ENCODE measurements at places on chromosomes 12 and 14.

DNA sequence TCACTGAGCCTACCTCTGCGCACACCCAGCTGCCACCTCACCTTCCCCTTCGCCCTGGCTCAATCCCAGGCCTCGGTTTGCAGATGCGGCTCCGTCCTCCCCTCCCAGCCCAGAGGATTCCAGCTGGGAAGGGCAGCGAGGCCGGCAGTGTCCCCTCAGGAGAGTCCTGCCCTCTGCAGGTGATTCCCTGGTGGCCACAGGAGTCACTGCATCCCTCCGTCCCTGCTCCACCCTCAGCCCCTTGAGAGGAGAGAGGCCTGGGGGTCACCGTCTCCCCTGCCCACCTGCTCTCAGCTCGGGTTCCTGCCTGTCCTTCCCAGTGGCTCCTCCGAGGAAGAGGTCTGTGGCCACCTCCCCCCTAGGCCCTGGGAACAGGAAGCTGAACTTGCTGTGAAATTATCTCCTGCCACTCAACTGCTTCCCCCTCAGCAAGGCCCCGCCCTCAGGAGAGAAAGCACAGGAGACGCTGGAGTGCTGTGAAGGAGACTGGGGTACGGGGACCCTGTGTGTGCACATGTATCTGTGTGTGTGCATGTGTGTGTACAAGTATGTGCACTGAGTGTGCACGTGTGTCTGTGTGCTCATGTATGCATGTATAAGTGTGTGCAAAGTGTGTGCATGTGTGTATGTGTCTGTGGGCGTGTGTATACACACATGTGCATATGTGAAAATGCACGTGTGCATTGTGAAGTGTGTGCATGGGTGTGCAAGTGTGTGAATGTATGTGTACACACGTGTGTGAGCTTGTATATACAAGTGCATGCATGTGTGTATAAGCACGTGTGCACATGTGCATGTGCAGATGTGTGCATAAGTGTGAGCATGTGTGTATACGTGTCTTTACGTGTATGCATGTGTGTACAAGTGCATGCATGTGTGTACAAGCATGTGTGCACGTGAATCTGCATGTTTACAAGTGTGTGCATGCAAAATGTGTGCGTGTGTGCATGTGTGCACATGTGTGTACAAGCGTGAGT, 13.2 kb upstream of the GALNT9 start:
- no peaks in the 10 kb centered on the region for H3K36me3 ChIP-seq
- H3K4me1 ChIP-seq, result no peaks in the 10 kb centered on the region
- H3K27ac ChIP-seq, result no peak overlapping the region
- no peak overlapping the region for H3K4me3 ChIP-seq

GRCh38 chr14:22388669-22389595, 200.1 kb downstream of the DAD1 start:
- H3K4me1 ChIP-seq, result no peaks in the 10 kb centered on the region
- H3K36me3 ChIP-seq, result no peaks in the 10 kb centered on the region
- H3K4me3 ChIP-seq, result no peak overlapping the region

DNA sequence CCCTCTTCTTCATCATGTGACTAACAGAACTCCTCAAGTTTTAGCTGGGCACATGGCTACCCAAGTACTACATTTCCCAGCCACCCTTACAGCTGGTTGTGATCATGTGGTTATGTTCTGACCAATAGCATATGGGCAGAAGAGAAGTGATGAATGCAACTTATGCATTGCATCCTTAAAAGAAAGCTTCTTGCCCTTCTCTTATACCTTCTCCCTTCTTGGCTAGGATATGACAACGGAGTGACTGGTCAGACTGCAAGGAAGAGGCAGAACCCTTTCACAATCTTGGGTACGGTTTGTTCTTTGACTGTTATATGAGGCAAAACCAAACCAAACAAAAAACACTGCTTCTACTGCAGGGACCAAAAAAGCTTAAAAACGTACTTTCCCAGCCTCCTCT, 66.5 kb upstream of the MAX start:
- H3K36me3 ChIP-seq, result no peaks in the 10 kb centered on the region
- H3K4me1 ChIP-seq, result peaks cover 39% of the 10 kb centered on the region
- DNase-seq, result no peak
- H3K4me3 ChIP-seq, result no peak overlapping the region
- peak overlapping the region; percentile 78 for H3K27ac ChIP-seq

GRCh38 chr12:130147875-130148596, 14.2 kb upstream of the FZD10 start:
- no peak overlapping the region for H3K4me3 ChIP-seq
- H3K36me3 ChIP-seq, result no peaks in the 10 kb centered on the region
- H3K27me3 ChIP-seq, result no peaks in the 10 kb centered on the region
- DNase-seq, result no peak
- H3K27ac ChIP-seq, result no peak overlapping the region

DNA sequence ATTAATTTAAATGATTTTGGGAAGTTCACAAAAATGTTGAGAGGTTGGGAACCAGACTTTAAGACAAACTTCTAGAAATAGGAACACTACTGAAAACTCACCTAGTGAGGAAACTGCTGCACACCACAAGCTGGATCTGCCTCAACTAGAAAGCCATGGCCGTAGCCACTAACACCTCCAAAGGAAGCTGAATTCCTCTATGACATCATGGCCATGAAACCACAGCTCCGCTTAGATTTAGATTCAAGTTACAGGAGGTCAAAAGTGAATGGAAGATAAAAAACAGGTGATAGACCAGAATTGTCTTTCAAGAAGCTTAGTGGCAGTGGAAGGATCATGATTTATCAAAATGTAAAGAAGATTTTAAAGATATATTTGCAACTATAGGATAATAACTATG, 208.8 kb upstream of the ALG10 start:
- no peak overlapping the region for H3K4me3 ChIP-seq
- no peak for DNase-seq
- H3K27me3 ChIP-seq, result no peaks in the 10 kb centered on the region
- H3K36me3 ChIP-seq, result no peaks in the 10 kb centered on the region
- no peak overlapping the region for H3K27ac ChIP-seq

- peak overlapping the region; percentile 62 for H3K4me3 ChIP-seq
- H3K27me3 ChIP-seq, result no peaks in the 10 kb centered on the region
- peaks cover 69% of the 10 kb centered on the region for H3K4me1 ChIP-seq
- no peaks in the 10 kb centered on the region for H3K36me3 ChIP-seq
Measured at GRCh38 chr14:75562489-75562888, 15.9 kb upstream of the FLVCR2 start.

GRCh38 chr12:989751-990660, 1.0 kb upstream of the ERC1 start:
- peaks cover 2% of the 10 kb centered on the region for H3K27me3 ChIP-seq
- peaks cover 4% of the 10 kb centered on the region for H3K36me3 ChIP-seq
- peak overlapping the region; percentile 88 for H3K27ac ChIP-seq
- peak overlapping the region; percentile 100 for H3K4me3 ChIP-seq
- peak; percentile 87 for DNase-seq
- peaks cover 31% of the 10 kb centered on the region for H3K4me1 ChIP-seq
